ENCODE measurements at places on chromosomes 2 and 18. TPM values are rescaled to one million over a fixed set of nuclear protein-coding genes. Genes with fewer than 3 reads are reported as not detected.

DNA sequence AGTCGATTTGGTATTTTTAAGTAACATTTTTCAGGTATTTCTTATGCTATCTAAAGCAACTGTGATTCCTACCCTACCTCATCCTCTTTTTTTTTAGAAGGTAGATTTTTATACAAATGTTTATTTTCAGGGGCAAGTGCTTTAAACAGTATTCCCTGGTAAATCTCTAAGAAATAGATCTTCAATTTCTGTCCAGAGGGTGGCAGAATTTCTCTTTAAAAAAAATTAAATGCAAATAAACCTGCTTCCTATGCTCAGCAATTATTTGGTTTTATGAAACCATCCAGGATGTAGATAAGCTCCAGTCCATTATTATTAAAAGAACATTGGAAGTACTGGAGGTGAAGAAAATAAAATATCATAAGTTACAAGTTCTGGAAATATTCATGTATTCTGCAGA lies 191.9 kb downstream of the MYO3B start:
- DNase-seq, result no peak

GRCh38 chr2:239806758-239807434 lies 218.2 kb downstream of the NDUFA10 start:
- DNase-seq, result no peak

GRCh38 chr2:25617948-25618646 lies 55.3 kb downstream of the DTNB start:
- no peak for DNase-seq

DNA sequence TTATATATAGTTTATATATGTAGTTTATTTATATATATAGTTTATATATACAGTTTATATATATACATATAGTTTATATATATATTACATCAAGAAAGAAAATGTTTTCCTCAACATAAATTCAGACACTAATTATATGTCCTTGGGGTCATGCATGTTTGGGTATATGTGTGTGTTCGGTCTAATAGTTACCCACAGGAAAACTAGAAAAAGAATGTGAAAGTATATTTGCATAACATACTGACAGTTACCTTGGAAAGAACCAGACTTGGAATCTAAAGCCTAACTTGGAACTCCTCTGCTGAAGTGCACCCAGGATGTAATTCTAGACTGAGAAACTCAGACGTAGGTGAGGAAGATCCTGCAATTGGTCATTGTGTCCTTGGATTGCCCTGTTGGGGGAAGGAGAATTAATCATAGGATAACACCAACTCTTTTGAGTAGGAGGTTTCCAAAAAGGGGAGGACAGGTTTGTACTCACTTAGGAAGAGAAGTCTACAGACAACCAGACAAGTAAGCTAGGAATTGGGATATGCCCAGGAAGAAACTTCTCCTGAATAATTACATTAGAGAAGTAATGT lies 8.9 kb upstream of the SLC25A12 start:
- no peak for DNase-seq

DNA sequence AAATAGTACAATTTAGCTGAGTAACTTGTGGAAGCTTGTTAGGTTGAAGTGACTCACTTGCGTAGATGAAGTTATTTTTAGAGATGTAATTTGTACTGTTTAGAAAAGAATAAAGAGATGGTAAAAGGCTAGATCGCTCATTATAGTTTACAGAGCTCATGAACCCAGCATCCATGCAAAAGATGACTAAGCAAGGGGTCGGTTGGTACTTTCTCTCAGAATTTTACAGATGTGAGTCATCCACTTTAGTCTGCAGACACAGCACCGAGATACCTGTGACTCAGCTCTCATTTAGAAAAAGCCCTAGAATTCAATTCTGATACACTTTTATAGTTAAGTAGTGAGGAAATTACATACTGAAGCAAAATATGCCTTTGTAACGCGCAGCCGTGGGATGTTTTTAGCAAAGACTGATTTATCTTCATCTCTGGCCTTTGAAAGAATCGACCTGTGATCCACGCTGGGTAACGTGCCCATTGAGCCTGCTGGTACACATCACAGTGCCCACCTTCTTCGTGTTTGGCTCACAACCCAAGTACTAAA lies 116.5 kb upstream of the FOSL2 start:
- DNase-seq, result no peak

DNA sequence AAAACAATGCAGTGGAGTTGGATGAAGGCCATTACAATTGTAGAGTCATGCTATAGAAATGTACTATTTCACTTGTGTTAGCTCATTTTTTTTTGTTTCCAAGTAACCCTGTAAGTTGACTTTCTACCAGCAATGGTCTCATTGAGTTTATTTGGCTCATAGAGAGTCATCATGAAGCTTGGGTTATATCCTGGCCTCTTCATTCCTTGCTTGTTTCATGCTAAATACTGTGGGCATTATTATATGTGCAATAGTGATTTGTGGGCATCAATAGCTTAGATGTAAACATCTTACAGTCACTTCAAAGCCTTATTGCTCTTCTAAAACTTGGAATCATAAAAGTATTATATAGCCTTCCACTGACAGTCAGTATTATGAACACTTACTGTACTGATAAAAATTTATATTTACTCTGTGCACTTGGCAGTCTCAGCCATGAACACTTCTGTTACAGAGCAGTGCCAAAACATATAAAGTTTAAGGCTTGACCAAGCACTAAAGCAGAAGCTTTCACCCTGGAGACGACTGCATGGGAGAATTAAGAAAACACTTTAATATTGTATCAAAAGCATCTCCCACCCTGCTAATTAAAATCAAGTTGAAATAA lies 751.2 kb downstream of the SATB2 start:
- DNase-seq, result no peak

- DNase-seq, result no peak
These were observed 61.3 kb downstream of the SMAD4 start for GRCh38 chr18:51091270-51091669.

GRCh38 chr2:218961651-218962570 lies 2.4 kb downstream of the CDK5R2 start:
- no peak for DNase-seq

DNA sequence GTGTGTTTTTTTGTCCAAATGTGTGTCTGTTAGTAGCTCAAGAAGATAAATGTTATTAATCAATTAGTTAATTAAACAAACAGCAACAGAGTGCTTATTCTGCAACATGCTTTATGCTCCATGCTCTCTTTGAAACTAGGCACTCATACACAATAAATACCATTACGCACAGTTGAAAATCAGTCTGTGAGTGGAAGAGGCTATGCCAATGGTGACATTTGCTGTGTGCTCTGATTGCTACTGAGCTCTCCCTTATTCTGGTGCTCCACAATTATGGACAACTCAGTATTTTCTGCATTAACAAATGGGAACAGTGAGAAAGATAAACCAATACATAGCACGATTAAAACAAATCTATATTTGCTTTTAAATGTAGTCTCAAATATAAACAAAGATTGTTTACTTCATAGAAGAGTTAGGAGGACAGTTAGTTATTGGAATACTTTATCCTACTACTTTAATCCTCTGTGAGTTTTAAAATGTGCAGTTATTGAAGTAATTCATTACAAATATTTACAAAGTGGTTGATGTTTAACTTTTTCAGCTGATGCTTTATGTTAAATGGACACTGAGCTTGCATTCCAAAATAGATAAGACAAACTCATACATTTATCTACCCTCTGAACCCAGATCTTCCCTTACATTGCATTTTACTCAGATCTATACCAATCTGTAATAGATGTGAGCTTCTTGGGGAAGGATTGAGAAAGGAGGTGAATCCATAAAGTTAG lies 55.3 kb downstream of the NXPH2 start:
- DNase-seq, result no peak

DNA sequence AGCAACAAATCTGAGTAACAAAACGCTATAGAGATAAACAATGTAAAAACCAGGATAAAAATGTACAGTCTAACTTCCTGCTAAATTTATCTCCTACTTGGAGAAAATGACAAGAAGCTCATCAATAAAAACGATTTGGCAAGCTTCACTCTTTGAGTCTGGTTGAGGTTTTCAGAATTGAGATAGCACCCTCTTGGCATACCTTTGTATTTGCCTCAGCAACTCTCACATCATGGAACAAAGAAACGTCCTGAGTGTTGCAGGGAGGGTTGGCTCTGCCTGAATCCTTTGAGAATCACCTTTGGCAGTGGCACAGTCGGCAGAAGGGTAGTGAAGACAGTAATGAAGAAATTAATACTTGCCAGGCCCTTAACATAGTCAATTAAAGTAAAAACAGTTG lies 430.6 kb downstream of the GRB14 start:
- DNase-seq, result no peak

- no peak for DNase-seq
These were observed 115.8 kb downstream of the C2orf74 start for GRCh38 chr2:61277756-61278155.

DNA sequence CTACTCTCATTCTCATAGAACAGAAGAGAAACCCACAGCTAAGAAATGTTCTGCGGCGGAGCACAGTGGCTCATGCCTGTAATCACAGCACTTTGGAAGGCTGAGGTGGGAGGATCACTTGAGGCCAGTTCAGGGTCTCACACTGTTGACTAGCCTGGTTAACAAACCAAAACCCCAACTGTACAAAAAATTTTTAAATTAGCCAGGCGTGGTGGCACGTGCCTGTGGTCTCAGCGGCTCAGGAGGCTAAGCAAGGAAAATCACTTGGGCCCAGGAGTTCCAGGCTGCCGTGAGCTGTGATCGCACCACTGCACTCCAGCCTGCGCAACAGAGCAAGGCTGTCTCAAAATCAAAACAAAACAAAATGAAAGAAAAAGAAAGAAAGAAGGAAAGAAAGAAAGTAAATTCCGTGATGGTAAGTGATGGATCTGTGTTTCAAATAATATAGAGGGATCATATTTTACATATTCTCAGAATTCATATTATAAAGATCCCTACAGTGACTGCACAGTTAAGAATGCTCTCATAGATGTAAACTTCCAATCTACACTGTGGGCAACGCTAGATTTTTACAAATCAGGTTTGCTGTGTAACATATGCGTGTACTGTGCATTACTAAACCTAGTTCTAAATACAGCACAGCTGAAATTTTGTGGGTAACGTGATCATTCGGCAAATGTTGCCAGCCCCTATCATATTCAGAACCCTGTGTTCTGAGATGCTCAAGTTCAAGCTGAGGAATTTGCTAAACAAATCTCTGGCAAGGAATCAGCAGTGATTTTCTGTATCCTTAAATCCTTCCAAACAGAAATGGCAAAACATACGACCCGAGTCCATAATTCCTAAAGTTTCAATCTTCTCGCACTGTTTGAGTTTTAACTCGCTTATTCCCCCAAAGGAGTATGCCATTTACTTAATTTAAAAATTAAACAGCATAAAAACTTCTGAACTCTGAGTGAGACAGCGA lies 1.2 kb upstream of the RAB12 start:
- DNase-seq, result no peak

ESPNL gene
- total RNA-seq, result 0.09 TPM

FSIP2 gene
- 0.27 TPM for total RNA-seq

SGPP2 gene
- 23.9 TPM for total RNA-seq

COL4A4 gene
- 24.3 TPM for total RNA-seq

EPB41L5 gene
- total RNA-seq, result 93.7 TPM

MEP1B gene
- not detected for total RNA-seq

TMEM163 gene
- 31.9 TPM for total RNA-seq

C2orf80 gene
- total RNA-seq, result not detected

Data from lower lobe of right lung (tissue), 2 donors.